GM19239 (cell line): ENCODE measurements at places on chromosomes 7 and 10.

GRCh38 chr7:125661006-125661405 lies 731.4 kb upstream of the POT1 start:
- DNase-seq = no peak

DNA sequence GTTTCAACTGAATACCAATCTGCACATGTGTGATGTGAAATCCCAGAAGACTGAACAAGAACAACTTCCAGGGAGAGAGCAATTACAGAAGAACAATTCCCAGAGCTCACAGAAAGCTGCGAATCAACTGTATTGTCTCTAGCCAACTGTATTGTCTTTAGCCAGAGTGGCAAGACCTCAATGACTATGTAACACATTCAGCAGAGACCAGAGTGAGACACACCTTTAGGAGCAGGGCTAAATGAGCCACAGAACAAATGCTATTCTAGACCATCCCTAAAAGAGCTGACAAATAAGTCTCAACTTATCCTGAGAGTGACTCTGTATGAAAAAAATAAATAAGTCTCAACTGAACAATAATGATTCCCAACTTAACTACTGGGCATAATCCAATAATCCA lies 72.0 kb downstream of the KMT2C start:
- no peak for DNase-seq

GRCh38 chr7:6056616-6057015 lies 25.4 kb downstream of the ANKRD61 start:
- DNase-seq = no peak

GRCh38 chr7:127876393-127876792 lies 154.8 kb downstream of the LRRC4 start:
- no peak for DNase-seq

DNA sequence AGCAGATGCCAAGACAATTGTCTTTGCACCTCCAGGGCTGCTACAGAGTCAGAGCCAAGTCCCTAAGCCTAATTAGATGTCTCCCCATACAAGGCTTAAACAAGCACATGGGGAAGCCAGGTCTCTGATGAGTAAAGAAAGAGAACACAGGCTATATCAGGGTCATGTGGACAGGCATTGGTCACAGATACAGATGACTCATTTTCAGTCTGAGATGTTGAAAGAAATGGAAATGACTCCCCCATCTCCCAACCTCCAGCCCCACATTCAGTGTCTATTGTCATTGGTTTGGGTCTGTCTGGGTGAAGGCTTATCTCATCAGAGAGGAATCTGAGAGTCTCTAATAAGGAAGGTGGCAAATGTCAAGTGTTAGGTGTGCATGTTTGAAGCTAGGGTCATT lies 290.1 kb upstream of the KIAA1217 start:
- no peak for DNase-seq

GRCh38 chr7:106561666-106562411 lies 99.1 kb downstream of the CCDC71L start:
- no peak for DNase-seq

GRCh38 chr7:149736478-149737360 lies 36.7 kb downstream of the ZNF467 start:
- no peak for DNase-seq

- no peak for DNase-seq
Observed at GRCh38 chr7:51620706-51621105, 304.1 kb upstream of the COBL start.

GRCh38 chr10:17685233-17685840 lies 41.4 kb downstream of the STAM start:
- DNase-seq = no peak

DNA sequence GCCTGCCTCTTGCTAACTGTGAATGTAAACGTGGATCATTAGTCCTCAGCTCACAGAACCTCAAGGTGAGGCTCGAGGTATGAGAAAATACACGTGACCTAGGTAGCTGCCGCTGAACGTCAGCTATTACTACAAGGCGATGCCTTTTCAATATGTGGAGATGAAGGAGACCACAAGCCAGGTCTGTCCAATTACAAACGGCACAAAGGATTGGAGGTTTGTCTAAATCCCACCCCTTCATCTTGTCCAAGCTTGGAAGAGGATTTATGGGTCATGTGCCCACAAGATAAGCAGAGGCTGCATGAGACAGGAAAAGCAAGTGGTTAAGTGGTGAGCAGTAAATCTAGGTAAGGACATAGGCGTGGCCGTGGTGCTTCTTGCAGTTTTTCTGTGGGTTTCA lies 3.4 kb downstream of the H2BK1 start:
- DNase-seq = no peak

DNA sequence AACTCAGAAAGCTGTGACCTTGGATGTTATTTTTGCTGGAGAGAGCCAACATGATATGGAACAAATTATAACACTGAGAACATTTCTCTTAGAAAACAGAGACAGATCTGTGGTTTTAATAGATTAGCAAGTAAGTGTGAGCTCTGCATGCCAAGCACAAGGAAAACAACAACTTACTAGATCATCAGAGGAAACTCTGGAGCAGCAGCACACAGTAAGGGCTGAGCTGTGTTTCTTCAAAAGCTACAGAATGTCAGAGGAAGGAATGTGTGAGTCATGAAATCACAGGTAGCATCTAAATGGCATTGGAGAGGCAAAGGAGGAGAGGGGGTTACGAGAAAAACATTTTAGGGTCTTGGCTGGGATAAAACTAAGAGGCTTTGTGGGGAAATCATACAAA lies 283.4 kb upstream of the FZD8 start:
- no peak for DNase-seq

DNA sequence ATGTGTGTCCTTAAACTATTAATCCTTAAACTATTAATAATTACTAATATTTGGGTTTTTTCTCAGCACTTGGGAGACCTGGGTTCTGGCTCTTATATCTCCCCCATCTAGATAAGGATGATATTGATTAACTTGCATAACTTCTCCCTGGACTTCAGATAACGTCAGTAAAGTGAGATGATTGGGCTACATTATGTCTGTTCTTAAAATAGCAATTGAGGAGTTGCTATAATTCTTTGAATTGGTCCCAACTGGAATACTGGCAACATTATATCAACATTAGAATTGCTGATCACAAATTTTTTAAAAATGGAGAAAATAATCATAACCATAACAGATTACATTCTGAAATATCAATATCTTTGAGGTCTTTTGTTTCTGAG lies 1.9 kb downstream of the APBB1IP start:
- no peak for DNase-seq

DNA sequence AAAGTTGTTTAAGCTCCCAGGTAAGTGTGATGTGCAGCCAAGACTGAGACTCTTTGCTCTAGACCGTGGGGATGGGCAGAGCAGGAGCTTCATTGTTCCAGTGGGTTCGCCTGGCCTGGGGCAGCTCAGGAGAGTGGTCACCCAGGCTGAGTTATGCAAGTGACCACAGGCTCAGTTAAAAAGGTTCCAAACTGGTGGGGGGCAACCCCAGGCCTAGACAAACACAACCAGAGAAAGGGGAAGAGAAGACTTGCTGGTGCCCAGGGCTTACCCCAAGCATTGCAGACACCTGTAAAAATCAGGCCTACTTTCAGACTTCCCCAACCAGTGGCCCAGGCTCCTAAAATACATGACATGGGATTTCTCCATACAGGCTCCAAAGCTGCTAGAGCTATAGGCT lies 21.6 kb downstream of the CREB3L2 start:
- DNase-seq = no peak

- DNase-seq = no peak
Observed at GRCh38 chr7:42338231-42338915, 101.4 kb upstream of the GLI3 start.
